ENCODE measurements at places on chromosomes 12 and 14.
A peak's percentile ranks its signal among the peaks of the same experiment; 100 is the strongest.

GRCh38 chr14:54197369-54197768, 199.4 kb upstream of the CDKN3 start:
- no peak for DNase-seq

DNA sequence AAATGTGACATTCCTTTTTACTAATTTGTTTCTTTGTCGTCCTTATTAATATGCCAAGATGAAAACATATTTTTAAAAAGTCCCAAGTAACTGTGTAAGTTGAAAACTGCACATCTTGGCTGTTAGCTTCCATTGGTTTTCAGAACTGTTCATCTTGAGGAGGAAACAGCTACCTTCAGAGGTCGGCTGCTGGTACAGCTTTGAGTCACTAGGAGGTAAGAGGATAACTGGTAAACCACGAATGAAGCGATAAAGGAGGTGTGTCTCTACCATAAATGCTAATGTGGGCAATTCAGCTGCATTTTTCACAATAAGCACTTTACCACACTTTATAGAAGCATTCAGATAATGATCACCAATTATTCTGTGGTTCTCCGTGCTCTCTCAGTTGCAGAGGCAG, 137.5 kb upstream of the KRAS start:
- no peak for DNase-seq

DNA sequence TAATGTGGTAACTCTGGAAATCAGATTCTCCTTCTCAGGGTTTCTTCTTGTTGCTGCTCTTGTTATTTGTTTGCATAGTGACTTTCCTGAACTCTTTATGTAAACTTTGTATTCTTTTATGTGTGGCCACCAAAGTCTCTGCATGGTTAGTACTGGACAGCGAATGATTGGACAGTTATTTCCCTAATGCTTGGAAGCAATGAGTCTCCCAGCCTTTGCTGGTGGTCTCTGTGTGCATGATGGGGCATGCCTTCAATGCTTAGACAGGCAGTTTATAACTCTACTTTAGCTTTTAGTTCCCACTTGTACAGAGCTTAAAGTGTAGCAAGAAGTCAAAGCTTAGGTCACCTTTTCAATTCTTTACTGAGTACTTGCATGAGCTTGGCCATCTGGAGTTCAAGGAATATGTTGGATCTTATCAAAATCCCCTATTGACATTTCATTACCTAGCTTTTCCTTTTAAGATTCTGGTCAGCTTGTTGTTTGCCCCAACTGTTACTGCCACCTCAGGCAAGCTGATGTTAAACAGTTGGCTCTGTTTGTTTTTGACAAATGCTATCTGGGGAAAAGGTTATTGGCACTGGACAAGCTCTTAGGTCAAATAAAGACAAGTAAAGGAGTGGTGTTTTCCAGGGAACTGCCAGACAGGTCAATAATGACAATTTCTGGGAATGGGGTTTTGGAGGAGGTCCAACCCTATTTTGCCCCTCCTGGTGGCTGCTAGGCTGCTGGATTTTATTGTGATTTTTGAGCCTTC, 12.3 kb downstream of the CCDC91 start:
- no peak for DNase-seq

DNA sequence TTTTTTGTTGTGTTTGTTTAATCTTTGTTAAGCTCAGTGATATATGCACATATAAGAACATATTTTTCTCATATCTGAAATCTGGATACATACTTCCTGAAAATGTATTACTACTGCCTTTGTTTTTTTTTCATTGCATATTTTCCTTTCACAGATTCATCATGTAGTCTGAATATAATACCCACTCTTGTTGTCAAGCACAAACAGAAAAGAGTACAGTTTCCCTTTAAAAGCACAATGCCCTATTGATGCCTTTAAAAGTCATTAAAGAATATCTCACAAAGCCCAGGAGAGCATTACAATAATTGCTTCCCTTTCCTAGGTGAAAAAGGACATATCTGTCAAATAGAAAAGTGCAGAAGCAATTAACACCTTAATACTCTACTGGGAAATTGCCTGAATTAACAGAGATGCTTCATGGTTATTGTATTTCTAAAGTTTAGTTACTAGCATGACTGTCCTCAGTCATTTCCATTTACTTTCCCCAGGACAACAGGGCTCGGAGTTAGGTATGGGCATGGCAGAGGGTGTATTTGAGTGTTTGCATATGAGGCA, 107.4 kb downstream of the GRIP1 start:
- DNase-seq: no peak

GRCh38 chr12:47397664-47398281, 308.1 kb downstream of the RPAP3 start:
- DNase-seq: peak; percentile 85

GRCh38 chr14:105069871-105070759, 4.9 kb upstream of the GPR132 start:
- DNase-seq: no peak

DNA sequence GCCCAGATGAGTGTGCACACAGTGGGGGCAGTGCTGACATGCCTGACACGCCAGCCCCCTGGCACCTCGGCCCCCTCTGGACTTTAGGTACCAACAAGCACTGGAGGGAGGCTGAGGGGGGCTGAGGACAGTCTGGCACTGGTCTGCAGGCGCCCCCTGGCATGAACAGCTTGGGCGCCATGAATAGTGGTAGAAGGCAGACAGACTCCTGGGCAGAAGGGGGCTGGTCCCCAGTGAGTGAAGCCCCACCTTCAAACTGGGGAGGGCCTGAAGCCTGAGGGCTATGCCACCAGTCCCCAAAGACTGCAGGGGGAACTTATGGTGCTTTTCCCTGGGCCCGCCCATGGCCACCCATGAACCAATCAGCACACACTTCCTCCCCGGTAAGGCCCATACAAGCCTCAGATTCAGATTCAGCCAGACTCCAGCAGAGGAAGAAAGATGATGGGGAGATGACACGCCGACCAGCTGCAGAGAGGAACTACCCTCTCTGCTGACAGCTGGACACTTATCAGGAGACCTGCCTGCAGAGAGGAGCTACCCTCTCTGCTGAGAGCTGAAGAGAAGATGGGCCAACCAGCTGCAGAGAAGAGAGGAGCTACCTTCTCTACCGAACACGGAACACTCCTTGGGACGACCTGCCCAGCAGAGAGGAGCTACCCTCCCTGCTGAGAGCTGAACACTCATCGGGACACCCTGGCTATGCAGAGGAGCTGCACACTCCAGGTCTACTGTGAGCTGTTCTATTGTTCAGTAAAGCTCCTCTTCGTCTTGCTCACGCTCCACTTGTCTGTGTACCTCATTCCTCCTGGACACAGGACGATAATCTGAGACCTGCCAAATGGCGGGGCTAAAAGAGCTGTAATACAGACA, 324.5 kb downstream of the PCNX1 start:
- no peak for DNase-seq

- DNase-seq: no peak
These were observed 67.5 kb upstream of the SLC35F4 start for GRCh38 chr14:57933349-57933748.

DNA sequence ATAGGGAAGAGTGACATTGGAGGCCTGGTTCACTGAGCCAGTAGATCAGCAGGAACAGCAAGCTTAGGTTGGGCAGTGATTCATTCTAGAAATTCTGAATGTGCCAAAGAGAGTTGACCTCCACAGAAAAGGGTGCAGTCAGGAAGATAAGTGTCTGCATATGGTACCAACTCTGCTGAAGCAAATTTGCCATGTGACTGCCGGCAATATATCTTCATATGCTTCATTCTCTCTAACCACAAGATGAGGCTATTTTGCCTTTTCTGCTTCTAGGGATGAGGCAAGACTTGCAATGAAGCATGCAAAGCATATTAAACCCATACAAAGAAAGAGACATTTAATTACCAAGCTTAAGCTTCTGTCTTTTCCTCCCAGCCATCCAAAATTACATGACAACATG, 13.6 kb downstream of the CCDC198 start:
- DNase-seq: peak; percentile 9

- DNase-seq: peak; percentile 28
These were observed 455.5 kb upstream of the MGAT4C start for GRCh38 chr12:86711731-86712130.

DNA sequence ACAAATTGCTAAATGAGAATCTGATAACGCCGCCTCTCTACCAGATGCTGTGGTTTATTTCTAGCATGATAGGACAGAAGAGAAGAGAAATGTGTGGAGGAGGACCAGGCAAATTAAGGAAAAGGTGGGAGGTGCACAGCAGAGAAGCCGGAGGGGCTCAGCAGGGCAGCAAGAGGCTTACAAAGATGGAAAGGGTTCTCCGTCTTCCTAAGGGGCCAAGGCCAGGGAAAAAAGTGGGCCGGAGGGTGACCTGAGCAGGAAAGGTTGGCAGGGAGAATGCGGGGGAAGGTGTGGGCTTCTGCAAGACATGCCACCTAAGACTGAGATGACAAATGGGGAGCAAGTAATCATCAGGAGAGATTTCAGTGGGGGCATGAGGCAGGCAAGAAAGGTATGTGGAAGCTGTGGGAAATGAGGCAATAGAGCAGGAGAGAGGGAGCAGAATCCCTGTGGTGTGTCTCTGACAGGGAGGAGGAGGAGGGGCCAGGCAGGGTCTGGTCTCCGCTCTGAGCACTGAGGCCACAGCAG, 18.7 kb downstream of the MANSC1 start:
- no peak for DNase-seq

DNA sequence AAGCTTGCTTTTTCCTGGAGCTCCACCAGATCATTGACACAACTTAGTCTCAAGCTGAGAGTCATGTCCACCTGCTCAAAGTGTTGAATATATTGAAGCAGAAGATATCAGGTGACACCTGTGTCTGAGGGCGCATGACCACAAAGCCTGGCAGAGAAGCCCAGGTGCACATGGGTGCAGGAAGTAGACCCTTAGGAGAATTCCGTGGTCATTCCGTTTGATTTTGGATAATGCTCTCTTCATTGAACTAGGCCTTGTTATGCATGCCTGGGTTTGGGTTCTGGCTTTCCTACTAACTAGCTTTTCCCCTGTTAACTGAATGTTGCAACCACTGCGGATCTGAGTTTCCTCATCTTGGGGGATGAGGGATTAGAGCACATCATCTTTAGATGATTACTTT, 7.1 kb downstream of the ARHGDIB start:
- DNase-seq: peak; percentile 41

DNA sequence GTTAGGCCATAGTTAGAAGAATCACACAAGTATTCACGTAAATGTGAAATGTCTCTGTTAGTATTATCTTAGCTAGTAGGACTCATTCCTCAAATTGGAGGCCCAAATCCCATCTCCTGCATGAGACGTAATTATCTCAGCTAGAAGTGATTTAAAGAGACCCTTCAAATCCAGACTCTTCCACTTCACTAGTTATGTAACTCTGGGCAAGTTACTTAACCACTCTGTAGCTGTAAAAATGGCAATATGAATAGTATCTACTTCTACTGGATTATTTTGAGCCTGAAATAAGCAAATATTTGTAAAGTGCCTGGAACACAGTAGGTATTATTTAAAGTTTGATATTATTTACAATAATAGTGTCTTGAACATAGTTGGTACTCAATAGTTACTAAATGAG, 28.4 kb upstream of the CDKL1 start:
- DNase-seq: no peak

- no peak for DNase-seq
These were observed 12.9 kb downstream of the SERPINA6 start for GRCh38 chr14:94310248-94310647.

- DNase-seq: peak; percentile 79
These were observed 135.5 kb downstream of the PAWR start for GRCh38 chr12:79555028-79555925.

DNA sequence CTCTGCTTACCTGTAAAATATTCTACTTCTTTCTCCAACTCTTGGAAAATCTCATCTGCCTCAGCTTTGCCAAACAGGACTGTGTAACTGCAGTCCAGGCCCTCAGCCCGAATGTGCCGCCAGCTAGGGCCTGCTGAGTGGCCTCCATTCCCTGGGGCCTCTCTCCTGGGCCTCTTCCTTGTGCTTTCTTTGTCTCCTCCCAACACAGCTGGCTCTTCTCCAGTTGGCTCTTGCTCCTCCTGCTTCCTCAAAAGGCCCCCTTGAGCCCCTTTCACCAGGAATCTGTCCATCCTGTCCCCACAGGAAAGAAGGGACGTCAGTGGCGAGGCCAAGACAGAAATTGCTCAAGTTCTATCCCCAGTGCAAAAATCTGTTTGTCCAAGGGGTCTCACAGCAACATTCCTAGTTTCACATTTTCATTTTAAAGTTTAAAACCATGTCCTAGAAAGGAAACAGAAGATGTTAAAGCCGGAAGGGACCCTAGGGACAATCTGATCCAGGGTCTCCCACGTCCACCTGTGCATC, 713 bp downstream of the ALKBH2 start:
- no peak for DNase-seq

GRCh38 chr12:87802721-87803011, 226.5 kb downstream of the C12orf50 start:
- DNase-seq: no peak

DNA sequence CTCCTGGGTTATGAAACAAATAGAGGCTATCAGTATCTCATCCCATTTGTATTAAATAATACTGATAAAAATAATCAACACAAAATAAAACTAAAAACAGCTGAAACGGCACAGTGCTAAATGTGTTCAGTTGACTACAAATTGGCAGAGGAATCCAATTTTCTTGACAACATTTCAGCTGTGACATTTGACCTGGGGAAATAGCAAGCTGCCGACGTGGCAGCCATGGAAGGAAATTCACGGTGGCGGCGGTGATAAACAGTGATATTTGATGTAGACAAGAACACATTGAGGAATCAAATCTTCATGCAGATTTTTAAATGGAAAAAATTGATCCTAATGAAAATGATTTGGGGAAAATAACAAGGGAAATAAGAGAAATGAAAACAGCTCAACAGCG, 159.1 kb upstream of the RTL1 start:
- DNase-seq: peak; percentile 63

- DNase-seq: no peak
These were observed 33.6 kb downstream of the SSH1 start for GRCh38 chr12:108823804-108824203.

DNA sequence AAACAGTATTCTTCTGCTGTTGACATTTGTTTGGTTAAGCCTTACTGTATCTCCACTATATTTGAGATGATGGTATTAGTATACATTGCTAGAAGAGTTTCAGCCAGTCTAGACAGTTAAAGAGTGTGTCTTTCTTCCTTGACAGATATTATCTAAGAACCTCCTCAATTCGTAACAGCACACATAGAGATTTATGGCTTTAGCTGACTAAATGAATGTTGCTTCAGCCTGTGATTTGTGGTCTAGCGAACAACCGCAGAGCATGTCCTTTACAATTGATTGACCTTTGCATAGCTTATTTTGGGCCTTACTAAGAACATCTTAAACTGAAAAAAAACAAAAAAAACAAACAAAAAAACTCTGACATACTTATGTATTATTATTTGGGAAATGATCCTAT, 122.2 kb downstream of the DAAM1 start:
- DNase-seq: peak; percentile 60

- no peak for DNase-seq
These were observed 110.6 kb downstream of the MYRFL start for GRCh38 chr12:69935651-69936100.

- DNase-seq: no peak
These were observed 951 bp downstream of the NR1H4 start for GRCh38 chr12:100474617-100475016.

Data from iris pigment epithelial cell (primary cell).